ENCODE measurements at places on chromosomes 4 and X.

- no peak for DNase-seq
These were observed 74.7 kb downstream of the REPS2 start for GRCh38 chrX:17020851-17021821.

- DNase-seq, result no peak
These were observed 19.0 kb downstream of the GAB3 start for GRCh38 chrX:154731881-154732280.

DNA sequence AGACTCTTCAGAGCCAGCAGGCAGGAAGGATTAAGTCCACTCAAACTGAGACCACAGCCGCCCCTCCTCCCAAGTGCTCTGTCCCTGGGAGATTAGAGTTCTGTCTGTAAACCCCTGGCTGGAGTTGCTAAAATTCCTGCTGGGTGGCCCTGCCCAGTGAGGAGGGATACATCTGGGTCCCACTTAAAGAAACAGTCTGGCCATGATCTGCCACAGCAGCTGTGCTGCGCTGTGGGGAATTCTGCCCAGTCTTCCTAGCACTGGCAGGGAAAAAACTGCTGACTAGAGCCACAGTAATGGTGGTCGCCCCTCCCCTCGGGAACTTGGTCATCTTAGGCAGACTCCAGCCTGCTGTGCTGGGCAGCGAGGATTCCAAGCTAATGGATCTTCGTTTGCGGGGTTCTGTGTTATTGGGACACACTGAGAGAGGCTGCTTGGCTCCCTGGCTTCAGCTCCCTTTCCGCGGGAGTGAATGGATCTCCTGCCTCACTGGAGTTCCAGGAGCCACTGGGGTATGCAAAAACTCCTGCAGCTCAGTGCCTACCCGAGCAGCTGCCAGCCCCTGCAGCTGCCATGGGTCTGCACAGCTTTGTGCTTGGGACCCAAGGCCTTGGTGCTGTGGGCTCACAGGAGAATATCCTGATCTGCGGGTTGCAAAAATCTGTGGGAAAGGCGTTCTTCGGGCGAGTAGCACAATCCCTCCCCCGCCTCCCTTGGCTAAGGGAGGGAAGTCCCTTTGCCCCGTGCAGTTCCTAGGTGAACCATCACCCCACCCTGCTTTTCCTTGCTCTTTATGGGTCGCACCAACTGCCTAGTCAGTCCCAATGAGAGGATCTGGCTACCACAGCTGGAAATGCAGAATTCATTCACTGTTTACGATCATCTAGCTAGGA is 15.7 kb downstream of the ZXDB start:
- no peak for DNase-seq

DNA sequence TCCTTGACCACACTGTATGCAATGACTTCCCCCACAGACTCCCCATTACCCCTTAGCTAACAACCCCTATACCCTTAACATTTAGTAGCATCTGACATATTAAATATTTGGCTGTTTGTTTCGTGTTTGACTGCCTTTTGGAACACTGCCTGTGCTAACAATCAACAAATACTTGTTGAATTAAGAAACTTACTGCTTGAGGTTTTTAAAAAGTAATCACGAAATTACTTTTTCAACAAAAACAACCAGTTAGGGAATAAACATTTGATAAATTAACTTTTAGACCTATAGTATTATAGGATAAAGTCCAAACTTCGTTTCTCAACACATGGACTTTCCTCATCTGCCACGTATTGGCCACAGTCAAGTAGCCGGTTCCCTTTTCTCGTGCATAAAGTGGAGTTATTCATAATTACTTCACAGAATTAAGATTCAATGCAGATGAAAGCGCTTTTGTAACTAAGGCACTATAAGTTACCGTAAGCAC is 555 bp upstream of the ELMOD2 start:
- no peak for DNase-seq

DNA sequence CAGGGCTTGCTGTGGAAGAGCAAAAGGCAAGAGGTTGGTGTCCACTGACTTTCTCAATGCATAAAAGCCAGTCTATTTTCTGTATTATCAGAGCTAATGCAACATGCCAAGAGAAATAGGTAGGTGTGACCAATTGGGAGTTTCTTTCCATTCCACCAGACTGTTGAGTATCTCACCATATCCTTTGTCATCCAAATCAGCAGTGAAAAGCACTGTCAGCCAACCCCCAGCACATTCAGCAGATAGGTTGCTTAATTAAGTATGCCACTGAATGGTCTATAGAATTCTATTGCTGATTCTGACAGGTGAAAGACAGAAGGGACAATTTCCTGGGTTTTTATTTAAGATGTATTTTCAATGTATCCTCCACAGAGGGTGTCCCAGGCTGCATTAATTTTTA is 139.8 kb downstream of the HS6ST2 start:
- no peak for DNase-seq

DNA sequence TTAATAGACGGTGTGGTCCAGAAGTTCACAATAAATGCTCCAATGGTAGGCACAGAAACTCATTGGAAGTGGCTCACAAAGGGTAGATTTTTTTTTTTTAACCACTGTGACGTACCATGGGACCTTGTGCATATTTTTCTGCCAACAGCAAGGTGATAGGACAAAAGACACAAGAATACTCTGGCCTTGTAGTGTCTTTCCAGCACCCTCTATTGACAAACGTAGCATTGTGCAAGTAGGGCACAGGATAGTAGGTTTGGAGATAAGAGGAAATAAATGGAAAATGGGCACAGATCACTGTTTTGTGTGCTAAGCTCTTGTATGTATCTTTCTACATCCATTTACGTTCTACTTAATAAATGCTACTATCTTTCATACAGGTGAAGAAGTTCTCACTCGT is 2054.9 kb downstream of the PCDH7 start:
- no peak for DNase-seq

DNA sequence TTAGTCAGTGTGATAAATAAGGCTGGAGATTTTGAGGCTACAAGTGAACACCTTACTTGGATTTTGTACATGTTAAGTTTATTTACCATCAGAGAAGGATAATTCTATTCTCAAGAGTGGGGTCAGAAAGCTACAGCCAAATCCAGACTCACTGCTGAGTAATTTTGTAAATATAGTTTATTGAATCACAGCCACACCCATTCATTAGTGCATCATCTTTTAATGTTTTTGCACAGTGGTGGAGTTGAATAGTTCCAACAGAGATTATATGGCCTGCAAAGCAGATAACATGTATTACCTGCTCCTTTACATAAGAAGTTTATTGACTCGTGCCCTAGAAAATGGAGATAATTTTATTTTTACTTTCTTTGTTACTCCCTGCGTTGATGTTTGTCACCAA is 60.4 kb downstream of the PCDH18 start:
- no peak for DNase-seq

GRCh38 chrX:114959729-114960128 is 57.7 kb downstream of the IL13RA2 start:
- no peak for DNase-seq

DNA sequence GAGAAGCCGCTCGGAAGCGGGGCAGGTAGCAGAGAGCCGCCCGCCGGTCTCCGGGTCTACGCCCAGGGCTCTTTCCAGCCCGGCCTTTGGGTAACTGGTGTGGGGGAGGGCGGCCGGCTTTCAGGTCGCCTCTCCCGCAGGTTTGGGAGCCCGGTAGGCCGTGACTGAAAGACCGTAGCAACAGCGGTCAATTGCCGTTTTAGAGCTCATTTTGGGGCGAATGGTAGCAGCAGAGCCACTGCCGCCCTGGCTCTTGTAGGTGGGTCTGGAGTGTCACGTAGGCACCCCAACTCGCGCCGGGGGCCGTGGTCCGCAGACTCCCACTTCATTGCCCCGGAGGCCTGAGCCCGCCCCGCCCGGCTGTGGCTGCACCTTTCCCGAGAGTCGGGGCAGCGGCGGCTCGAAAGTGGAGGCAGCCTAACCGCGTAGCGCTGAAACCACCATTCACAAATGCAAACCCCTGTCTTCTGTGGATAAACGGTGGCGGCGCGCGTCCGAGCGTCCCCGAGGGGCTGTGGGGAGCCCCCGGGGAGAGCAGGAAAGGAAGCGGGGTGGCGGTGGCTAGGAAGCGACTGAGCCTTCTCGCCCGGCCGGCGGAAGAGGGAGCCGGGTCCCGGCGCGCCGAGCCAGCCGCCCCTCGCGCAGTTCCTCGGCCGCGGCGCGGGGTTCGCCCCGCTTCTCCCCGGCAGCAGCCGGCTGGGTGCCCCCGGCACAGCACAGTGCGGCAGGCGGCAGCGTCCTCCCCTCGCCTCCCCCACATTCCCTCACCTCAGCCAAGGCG is 2185.1 kb upstream of the TENM3 start:
- no peak for DNase-seq

DNA sequence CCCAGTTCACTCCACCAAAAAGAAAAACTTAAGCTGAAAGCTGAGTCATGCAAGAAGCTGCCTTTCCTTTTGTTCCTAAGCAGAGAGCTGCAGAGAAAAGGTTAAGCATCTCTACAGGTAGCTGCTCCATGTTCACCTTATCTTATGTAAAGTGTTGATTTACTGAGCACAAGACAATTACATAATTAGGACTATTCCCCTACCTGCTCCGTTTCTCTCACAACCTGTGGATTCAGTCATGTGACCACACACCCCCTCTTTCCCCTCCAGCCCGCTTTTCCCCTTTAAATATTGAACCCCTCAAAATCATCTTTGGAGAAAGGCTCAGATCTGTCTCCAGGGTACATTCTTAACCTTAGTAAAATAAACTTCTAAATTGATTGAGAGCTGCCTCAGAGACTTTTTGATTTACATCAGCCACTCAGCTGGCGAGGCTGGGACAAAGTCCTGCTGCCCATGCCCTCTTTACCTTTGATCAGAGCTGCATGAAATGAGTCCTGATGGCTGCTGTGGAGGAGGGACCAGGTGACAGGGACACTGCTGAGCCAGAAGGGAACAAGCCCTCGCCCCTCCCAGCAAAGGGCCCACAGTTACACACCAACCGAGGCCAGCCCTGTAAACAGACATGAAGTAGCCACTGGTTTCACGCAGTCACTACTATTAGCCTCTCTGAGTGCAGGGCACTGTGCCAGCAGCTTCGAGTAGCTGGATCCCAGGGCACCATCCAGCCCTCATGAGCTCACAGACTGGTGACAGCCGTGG is 53.9 kb upstream of the C4orf50 start:
- no peak for DNase-seq

- DNase-seq, result no peak
These were observed 419.6 kb upstream of the LCORL start for GRCh38 chr4:18441203-18441590.

DNA sequence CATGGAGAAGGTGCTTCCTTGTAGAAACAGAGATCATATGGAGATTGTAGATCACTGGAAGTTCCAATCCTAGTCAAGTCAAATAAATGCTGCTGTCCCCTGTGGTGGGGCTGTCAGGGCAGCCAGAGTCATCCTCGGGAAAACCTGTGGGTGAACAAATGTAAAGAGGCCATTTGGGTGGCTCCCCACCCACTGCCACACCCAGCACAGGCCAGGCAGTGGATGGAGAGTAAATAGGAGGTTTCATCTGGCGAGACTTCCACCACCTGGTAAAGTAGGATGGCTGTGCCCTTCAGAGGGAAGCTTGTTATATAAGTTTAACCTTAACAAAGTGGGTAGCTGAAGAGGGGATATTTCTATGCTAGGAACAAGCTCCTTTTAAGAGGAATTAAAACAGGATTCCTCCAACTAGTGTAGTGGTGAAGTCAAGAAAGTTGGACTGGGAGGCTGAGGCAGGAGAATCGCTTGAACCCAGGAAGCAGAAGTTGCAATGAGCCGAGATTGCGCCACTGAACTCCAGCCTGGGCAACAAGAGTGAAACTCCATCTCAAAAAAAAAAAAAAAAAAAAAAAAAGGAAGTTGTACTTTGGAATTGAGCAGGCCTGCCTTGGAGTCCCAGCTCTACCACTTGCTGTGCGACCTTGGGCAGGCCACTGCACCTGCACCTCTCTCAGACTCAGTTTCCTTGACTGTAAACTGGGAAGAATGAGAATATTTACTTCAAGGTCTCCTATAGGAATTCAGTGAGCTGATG is 273.7 kb downstream of the PTTG2 start:
- DNase-seq, result no peak

- peak; percentile 46 for DNase-seq
These were observed 46.9 kb upstream of the MSANTD1 start for GRCh38 chr4:3201718-3202702.

- no peak for DNase-seq
These were observed 47.0 kb upstream of the NAP1L5 start for GRCh38 chr4:88744609-88745008.

- no peak for DNase-seq
These were observed 8.0 kb upstream of the HS3ST1 start for GRCh38 chr4:11436673-11437072.

- no peak for DNase-seq
These were observed 15.9 kb upstream of the FAM13A start for GRCh38 chr4:89072921-89073320.

GRCh38 chr4:182427554-182427953 is 184.4 kb downstream of the TENM3 start:
- DNase-seq, result no peak

GRCh38 chrX:120372667-120373370 is 10.9 kb downstream of the ATP1B4 start:
- no peak for DNase-seq

DNA sequence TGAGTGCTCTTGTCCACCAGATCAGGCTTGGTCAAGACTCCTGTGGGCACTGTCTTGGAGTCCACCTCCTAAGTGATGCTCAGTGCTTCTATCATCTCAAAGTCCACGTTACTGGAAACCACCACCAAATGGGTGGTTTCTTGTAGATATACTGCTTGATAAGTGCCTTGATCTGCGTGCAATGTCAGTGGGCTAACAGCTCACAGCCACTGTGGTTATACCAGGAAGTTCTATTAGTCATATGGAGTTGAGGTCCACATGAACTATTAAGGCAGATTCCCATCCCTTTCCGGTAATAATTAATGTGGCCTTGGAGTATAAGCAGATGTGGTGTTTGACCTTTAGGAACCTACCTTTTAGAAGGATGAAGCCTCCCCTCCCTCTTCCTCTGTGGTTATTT is 161.9 kb downstream of the ZNF518B start:
- DNase-seq, result no peak

DNA sequence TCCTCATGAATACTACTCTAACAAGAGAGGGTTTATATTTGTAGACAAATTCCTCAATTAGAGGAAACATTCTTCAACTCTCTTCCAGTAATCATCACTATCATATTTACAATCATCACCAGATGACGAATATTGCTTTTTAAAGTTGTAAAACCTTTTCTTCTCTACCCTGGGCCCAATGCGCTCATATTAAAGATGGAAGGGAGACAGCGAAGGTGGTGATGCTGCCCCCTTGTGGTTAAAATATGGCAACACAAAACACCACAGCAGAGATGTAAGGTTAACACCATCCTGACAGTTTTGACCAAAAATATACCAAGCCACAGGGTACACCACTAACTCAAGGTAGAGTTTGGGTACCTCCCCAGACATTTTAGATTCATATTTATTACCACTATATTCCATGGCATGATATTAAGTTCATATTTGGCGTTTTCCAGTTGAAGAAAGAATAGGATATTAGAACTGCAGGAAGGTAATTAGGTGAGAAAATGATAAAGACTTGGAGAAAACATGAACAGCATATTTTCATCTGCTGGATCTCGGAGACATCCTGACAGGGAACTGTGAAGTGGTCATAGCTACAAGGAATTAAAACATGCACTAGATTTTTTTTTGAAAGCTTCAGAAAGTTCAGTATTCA is 72.8 kb downstream of the SLC9A7 start:
- DNase-seq, result no peak

Data from GM12864 (cell line).